Stimulated activated CD8-positive, alpha-beta memory T cell treated with anti-CD3 and anti-CD28 coated beads, Interleukin-15, amount 100 ng/mL, for 48 hours (primary cell): ENCODE measurements at places on chromosomes 3 and 15.

GRCh38 chr3:14780927-14781507 is 37.7 kb upstream of the FGD5 start:
- DNase-seq, result no peak

GRCh38 chr3:187733371-187733770 is 11.9 kb downstream of the BCL6 start:
- DNase-seq, result no peak

- no peak for DNase-seq
Observed at GRCh38 chr3:134357261-134357913, 16.9 kb downstream of the AMOTL2 start.

DNA sequence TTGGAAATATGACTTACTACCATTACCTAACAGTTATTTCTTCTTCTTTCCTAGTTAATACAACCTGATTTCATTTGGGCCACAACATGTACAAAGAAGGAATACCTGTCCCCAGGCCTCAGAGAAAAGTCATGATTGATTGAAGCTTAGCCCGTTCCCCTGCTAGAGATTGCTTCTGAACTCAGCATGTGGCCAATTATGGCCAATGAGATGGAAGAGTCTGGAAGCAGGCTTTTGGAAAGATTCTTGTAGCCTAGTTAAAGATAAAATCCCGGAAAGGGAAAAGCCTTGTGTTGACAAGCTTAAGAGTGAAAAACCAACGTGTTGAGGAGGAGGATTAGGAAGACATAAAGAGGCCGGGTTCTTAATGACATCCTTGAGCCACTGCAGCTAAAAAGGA is 17.0 kb upstream of the TM6SF1 start:
- no peak for DNase-seq

DNA sequence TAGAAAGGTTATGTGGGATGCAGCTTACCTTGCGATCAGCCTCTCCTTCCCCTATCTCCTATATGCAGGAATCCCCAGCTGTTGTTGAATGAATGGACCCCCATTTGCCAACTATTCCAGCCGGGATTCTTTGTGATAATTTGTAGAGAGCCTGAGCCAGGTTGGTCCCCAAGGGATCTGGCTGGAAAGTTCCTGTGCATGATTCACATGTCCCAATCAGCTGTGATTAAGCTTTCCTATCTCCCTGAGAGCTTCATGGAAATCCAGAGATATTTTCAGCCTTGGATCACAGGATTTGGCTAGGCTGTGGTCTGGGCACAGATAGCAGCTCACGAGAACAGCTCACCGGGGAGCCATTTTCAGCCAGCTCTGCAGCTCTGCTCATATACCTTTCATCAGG is 76.7 kb downstream of the ARNT2 start:
- no peak for DNase-seq

DNA sequence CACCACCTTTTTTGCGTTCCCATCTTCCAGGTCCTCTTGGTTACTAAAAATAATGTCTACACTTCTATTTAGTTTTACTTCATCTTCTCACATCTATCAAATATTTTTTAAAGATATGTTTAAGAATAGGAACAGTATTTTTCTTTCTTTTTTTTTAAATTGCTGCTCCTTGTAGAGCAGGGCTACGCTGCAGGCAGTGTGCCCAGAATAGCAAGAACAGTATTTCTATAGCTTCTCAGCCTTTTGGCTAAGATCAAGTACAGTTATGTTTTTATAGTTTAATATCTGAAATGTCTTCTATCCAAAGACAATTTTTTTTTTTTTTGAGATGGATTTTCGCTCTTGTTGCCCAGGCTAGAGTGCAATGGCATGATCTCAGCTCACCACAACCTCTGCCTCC is 73.0 kb downstream of the MYO9A start:
- no peak for DNase-seq

DNA sequence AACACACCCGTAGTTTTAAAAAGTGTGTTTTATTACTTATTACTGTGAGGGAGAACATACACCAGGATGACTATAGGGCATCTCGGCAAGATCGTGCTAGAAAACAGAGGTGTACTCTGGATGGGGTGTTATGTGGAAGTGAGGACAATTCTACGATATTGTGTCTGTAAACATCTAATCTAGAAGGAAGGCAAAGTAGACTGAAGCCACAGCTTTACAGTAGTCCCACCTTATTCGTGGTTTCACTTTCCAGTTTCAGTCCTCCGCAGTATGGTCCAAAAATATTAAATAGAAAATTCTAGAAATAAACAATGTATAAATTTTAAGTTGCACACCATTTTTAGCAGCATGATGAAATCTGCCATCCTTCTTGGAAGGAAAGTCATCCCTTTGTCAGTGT is 277.9 kb downstream of the UNC13C start:
- DNase-seq, result no peak

DNA sequence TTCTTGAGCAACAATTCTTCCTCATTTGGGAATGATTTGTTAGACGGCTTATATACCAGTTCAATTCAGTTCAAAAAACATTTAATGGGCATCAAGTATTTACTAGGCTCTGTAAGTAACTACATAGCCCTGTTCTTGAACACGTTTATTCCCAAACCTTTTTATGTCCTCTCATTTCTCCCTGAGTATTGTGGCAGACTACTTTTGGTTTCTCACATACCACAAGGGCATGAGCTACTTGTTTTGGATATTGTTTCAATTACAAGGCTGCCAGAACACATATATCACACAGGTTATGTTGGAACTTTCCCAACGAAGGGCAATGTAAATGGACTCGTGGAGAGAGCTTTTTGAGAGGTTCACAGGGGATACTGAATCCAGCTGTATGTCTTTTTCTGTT is 363.8 kb upstream of the NAALADL2 start:
- DNase-seq, result no peak

- DNase-seq, result no peak
Observed at GRCh38 chr3:5021116-5022092, 42.2 kb downstream of the BHLHE40 start.

DNA sequence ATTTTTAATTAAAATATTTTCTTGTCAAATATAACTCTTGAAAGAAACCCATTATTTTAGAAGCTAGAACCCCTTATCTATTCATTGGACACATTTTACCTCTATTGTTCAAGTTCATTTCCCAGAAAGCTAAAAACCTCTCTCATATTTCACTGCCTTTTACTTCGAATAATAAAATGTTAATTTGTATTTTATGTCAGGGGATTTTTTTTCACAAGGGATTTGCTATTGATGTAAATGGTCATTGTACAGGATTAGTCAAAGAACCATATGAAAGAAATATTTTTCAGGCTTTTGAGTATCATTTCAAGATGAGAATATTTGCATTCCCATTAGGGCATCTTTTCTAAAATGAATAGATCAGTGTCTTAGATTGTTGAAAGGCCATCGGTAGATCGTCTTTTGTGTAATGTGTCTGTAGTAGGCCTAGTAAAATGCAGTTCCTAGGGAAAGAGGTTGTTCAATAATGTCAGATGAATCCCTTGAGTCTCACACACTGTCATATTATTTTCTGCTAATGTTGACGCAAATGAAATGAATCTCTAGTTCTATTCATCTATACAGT is 114.5 kb downstream of the ROBO1 start:
- DNase-seq, result no peak

DNA sequence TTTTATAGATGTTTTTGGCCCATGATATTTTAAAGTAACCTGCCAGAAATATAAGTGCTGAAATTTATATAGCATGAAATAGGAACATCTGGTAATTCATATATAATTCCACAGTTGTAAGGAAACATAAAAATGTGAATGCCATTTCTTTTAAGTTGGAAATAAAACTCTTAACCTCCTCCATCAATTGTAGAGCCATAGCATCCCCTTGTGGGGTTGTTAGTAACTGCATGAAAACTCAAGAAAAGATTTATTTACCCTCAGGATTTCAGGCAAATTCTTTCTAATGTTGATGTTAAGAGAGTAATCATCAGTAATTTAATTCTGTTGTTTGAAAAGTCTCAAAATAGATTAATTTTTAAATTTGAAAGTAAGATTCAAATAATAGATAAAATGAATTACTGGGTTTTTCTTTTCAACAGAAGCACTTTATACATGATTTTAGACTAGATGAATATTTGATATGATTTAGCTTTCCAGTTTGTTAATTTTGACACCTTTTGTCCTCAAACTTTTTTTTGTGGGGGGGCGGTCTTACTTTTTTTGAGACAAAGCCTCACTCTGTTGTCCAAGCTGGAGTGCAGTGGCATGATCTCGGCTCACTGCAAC is 74.7 kb downstream of the RASA2 start:
- no peak for DNase-seq

- no peak for DNase-seq
Observed at GRCh38 chr3:189278221-189278620, 106.5 kb downstream of the TPRG1 start.

- no peak for DNase-seq
Observed at GRCh38 chr3:47836986-47837385, 34.0 kb downstream of the DHX30 start.

GRCh38 chr15:101320501-101321052 is 25.5 kb upstream of the SNRPA1 start:
- DNase-seq, result peak; percentile 50

GRCh38 chr15:76073554-76073953 is 13.8 kb downstream of the TMEM266 start:
- no peak for DNase-seq

GRCh38 chr3:53675942-53676341 is 170.3 kb downstream of the CHDH start:
- no peak for DNase-seq

GRCh38 chr3:59469948-59470723 is 420.3 kb upstream of the CFAP20DC start:
- peak; percentile 12 for DNase-seq

DNA sequence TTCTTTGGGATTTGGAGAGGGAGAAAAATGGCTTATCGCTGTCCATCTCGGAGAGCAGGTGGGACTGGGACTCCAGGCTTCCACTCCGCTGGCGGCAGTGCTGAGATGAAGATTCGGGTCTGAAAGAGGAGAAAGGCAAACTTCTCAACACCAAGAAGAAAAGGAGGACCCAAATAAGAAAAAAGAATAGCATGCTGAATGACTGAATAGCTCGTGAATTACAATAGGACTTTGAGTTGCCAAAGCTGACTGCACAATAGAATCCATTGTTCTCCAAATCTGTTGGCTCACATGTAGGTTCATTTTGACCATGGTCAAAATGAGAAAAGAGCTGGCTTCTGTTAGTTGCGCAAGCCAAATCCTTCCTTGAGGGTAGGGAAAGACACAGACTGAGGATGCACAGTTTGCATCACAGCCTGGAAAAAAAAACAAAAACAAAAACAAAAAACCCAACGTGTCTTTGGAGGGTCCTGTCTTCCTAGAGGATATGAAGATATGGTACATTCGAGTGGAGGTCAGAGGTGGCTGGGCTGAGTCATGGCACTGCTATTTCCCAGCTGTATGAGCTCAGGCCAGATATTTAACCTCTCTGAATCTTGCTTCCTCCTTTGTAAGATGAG is 59.3 kb upstream of the LMOD3 start:
- no peak for DNase-seq

- no peak for DNase-seq
Observed at GRCh38 chr3:149356044-149356592, 21.3 kb downstream of the TM4SF1 start.

GRCh38 chr3:3778641-3779270 is 20.5 kb upstream of the LRRN1 start:
- no peak for DNase-seq

DNA sequence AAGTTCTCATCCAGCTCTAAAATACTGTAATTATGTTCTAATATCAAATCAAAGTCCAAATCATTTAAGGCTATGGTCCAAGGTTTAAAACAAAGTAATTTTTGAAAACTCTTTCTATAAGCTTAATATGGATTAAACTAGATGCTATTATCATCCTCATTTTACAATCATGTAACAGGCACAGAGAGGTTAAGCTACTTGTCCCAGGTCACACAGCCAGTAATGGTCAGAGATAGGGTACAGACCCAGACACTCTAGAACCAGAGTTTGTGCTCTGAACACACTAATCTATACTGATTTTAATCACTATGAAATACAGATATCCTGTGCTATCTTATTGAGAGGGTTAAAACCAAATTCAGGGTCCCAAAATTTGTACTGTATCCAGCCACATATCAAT is 44.8 kb downstream of the DENND4A start:
- DNase-seq, result no peak

DNA sequence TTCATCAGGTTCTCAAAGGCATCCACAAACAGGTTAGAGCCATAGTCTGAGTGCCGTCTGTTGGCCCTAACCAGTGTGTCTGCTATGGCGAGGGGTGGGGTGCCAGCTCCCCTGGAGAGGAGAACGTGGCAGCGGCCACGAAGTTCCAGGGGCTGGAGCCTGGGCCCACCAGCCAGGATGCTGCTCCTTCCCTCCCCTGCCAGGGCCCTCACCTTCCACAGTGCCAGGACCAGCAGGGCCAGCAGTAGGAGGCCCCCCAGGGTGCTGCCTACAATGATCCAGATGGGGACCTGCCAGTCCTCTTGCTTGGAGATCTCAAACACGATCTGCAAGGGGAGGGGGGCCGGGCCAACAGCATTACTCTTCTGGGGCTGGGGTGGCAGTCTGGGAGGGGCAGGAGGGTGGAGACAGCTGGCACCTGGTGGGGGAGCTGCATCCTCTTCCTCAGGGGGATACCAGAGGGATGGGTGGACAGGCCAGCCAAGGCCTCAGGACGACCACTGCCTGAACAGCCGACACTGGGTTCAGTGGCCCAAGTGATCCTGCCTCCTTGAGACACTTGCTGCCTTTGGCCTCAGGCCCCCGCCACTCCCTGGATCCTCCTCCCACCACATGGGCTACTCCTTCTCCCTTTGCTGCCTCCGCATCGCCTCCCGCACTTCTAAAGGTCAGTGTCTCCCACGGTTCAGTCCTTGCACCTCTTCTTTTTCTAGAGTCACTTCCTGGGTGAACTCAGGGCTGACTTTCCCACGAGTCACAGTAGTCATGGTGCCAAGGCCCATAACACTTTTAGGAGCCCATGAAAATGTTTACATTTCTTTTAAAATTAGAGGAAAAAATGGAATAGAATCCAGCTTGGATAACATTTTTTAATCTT is 26.3 kb downstream of the FEM1B start:
- DNase-seq, result no peak

DNA sequence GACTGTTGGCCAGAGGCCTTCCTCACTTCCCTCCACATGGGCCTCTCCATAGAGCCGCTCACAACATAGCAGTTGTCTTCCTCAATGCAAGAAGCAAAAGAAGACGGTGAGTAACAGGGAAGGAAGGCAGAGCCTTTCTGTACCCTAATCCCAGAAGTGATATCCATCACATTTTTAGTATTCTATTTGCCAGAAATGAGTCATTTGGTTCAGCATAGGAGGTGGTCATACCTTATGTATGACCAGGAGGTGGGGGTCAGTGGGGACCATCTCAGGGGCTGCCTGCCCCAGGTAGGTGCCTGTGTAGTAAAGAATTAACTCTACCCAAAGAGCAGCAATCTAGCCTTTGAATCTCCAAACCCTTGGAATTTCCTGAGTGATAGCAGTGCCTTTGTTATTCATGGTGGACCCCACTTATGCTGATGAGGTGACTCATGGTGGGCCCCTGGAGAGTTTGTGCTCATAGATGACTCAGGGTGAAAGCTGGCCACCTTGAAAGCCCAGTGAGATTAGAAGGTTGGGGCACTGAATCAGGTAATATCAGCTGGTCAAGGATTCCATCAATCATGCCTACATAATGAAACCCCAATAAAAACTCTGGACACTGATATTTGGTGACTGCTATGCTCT is 323.9 kb upstream of the IGF1R start:
- DNase-seq, result no peak

GRCh38 chr3:126773783-126774182 is 69.7 kb downstream of the CHCHD6 start:
- no peak for DNase-seq
